Fibroblast of villous mesenchyme (primary cell): ENCODE measurements at places on chromosomes 2 and 18. TPM values are rescaled to one million over a fixed set of nuclear protein-coding genes. Genes with fewer than 3 reads are reported as not detected.

The PAIP2B gene
- under 0.01 and 0.43 TPM in 2 replicates for total RNA-seq

The TAF4B gene
- 0.64 and 0.86 TPM in 2 replicates for total RNA-seq

The LIMS3 gene
- total RNA-seq = 5.8 and 14.2 TPM in 2 replicates

The LDLRAD4 gene
- total RNA-seq = 0.43 and 0.97 TPM in 2 replicates

The PRSS56 gene
- total RNA-seq = not detected in 2 replicates

The RAB3GAP1 gene
- 73.4 and 100 TPM in 2 replicates for total RNA-seq

The VAMP8 gene
- 2.2 and 3.5 TPM in 2 replicates for total RNA-seq

DNA sequence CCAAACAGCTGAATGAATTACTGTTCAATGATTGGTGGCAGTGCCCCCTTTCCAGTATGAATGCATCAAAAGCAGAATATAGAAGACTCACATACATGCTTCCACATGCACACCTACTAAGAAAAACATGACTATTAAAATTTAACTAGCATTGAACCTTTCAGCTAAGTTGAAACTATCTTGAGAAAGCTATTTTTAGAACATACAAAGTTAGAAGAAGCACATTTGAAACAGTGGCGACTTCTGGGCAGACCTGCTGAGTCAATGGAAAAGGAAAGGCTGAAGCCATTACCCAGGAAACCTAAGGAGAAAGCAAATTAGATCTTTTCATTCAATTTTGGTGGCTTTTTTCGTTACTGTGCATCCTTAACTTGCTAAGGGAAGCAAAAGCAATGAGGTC, 55.9 kb downstream of the PLA2R1 start:
- no peak for DNase-seq

DNA sequence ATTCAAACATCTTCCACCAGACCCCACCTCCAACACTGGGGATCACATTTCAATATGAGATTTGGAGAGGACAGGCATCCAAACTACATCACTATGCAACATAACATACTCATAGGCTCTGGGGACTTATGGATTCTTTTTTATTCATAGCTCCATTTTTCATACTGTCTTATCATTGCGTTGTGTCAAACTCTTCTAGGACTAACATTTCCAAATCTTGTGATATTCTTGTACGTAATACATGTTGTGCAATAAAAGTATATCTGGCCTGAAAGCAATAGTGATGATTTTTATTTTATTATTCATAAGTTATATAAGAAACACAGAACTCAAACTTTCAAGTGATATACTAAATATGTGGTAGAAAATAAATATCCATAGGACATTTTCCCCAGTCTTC, 60.6 kb upstream of the ACTR3 start:
- no peak for DNase-seq

- DNase-seq = no peak
Observed at GRCh38 chr2:24072259-24072658, 3.9 kb downstream of the SF3B6 start.

GRCh38 chr18:73879328-73879727, 268.3 kb downstream of the FBXO15 start:
- peak; percentile 33 for DNase-seq

DNA sequence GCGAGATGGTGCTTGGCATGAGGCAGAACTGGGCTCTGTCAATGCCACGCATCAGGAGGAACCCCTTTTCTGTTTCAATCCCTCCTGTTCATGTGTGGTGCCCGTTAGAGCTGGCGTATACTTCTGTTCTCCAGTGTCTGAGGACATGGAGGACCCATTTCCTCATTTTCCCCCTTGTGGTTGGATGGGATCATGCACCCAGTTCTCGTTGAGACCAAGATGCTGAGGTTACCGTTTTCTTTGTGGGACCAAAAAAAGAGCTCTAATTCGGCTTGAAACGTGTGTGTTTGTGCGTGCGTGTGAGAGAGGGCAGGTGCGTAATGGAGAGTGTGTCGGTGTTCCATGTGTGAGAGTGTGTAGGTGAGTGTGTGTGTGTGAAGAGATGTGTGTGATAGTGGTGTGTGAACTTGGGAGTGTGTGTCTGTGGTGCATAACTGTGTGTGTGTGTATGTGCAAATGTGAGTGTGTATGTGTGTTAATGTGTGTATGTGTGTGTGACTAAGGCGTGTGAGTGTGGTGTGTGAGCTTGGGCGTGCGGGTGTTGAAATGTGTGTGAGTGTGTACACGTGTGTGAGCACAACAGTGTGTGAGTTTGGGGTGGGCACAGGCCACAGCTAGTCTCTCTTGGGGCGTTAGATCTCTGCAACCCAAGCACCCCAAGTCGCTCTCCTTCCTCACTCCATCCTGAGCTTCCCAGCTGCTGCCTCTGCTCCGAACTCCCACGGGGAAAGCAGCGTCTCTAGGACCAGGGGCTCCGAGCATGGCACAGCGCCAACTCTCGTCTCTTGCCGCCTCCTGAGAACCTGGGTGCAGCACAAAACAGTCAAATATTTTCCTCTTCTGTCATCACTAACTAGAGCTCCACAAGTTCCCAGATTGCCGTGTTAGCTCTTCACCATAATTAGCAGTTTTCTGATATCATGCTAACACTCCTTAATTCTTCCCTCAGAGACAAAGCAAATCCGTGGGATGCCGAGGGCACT, 75.8 kb downstream of the LONRF2 start:
- DNase-seq = peak; percentile 18

GRCh38 chr18:37508207-37508606, 57.4 kb downstream of the CELF4 start:
- no peak for DNase-seq

DNA sequence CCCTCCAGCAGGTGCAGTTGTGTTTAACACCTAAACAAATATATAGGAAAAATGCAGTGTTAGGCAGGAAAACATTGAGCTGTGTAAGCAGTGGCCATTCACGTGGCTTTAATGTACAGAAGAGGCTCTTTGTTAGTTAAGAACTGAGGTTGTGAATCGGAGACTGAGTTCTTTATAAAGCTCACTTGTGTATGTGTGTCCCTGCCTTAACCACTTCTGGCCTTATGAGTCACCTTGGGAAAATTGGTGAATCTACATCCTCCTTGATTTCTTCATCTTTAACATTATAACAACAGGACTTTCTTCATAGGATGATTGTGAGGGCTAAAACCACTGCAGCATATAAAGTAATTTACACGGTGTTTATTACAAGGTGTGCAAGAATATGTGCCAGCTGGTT, 188.4 kb upstream of the TPO start:
- no peak for DNase-seq

GRCh38 chr2:54088191-54088634, 27.2 kb upstream of the ACYP2 start:
- no peak for DNase-seq

GRCh38 chr2:171482308-171482707, 40.0 kb upstream of the CYBRD1 start:
- peak; percentile 18 for DNase-seq

DNA sequence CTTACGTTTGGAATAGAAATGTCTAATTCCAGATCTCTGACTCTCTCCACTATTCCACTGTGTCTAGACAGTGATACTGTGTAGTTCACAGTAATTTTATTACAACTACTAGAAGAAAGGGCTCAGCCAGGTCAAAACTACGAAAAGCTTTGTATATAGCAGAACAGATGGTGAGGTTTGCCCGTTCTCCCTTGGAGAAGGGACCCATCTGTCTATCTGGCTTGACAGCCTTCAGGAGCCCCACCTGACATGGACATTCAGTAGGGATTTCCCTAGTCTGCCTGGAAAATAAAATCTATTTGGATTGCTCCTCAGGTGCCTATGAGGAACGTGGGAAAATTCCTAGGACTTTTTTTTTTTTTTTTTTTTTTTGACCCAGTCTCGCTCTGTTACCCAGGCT, 435.4 kb downstream of the NRXN1 start:
- DNase-seq = no peak

GRCh38 chr2:42569116-42569711, 782 bp downstream of the MTA3 start:
- peak; percentile 43 for DNase-seq

DNA sequence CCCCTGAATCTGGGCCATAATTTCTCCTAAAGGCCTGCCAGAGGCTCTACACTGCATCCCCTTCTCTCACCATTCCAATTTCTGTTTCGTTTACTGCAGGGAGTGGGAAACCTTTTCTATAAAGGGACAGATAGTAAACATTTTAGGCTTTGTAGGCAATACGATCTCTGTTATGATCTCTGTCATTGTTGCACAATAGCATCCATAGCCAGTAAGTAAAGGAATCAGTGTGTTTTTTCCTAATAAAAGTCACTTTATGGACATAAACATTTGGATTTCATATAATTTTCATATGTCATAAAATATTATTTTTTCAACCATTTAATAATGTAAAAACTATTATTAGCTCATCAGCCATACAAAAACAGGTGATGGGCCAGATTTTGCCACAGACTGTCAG, 531.7 kb downstream of the DSC3 start:
- DNase-seq = no peak

- DNase-seq = no peak
Observed at GRCh38 chr18:12036201-12036751, 55.0 kb downstream of the IMPA2 start.

DNA sequence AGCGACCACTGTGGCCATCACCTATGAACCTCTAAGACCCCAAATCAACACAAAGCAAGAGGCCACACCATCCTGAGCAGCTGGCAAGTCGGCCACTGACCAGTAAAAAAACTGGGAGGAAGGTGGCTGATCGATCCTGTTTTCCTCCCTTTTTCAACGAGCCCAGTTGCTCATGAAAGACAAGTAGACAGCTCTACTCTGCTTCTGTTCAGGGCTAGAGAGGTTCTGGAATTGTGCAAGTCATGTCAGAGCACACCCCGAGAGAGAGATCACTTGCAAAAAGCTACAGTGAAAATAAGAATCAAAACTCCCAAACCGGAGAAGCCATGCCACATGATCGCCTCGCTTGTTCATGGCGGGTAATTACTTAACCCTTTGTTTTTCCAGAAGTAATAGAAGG, 34.6 kb downstream of the ZNF516 start:
- peak; percentile 66 for DNase-seq

DNA sequence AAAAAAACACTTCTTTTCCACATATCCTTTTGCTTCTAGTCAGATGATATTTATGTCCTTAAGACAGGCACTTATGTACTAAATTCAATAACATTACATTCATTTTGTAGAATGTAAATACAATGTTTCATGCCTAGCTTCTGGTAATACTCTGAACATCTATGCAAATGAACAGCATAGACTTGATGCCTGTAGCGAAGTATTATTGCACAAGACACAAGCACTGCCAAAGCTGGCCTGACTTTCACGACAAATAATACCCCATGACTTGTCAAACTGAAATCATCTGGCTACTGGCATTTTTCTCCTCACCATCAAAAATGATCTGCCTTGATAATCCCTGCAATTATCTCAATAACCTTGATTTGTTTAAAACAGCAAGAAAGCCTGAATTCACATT, 101.3 kb downstream of the L3MBTL4 start:
- no peak for DNase-seq

GRCh38 chr18:21262244-21262643, 20.2 kb downstream of the GREB1L start:
- DNase-seq = peak; percentile 35

DNA sequence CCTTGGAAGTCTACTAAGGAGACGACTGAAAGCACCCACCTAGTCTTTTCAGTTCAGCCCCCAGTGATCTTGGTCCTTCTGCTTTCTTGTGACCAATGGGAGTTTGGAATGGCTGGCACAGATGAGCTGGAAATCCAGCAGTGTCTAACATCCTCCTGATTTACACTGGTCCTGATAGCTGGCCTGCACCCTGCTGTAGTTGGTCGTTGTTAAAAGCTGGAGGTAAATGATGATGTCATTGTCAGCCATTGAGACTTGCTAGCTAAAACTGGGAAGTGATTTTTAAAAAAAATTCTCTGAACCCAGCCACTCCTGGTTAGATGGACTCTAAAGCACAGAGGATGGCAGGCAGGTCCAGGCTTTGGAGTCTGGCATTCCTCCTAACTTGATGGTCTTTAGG, 19.3 kb downstream of the CCT7 start:
- no peak for DNase-seq

DNA sequence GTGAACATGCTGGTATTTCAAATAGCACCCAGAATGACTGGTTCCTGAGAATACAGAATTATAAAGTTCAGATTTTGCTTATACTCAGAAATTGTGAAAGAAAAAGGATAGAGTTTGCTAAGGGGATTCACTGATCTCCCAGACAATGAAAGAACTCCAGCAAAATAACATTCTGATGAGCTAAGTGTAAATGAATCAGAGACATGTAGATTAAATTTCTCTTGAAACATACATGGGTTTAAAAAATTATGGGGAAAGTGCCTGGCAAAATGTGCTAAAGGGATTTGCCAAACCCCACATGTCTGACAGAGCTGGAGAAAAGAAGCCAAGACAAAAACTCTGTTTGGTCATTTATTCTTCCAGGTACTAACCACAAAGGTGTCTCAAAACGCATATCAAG, 116.3 kb downstream of the FTCDNL1 start:
- no peak for DNase-seq

DNA sequence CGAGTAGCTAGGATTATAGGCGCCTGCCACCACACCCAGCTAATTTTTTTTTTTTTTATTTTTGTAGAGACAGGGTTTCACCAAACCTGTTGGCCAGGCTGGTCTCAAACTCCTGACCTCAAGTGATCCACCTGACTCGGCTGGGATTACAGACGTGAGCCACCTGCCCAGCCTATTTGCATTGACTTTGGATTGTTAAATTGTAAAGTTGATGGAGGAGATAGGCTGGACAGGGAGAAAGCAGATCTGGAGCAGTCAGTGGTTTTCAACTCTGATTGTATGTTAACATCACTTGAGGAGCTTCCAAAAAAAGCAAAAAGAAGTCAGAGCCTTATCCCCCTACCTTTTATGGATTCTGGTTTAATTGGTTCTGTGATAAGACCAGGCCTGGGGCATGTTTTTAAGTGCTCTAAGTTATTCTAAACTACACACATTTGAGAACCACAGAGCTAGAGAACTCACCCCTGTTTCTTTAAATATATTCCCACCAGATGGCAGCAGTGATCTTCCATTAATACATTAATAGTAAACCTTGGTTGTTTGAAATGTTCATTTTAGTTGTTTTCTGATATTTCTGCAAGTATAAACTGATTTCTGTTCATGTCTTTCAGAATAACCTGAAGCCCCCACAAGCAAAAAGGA, 7.5 kb downstream of the C2orf49 start:
- peak; percentile 71 for DNase-seq

- no peak for DNase-seq
Observed at GRCh38 chr2:126788652-126789051, 110.0 kb upstream of the TEX51 start.
